ENCODE measurements at places on chromosomes 13 and 19.

DNA sequence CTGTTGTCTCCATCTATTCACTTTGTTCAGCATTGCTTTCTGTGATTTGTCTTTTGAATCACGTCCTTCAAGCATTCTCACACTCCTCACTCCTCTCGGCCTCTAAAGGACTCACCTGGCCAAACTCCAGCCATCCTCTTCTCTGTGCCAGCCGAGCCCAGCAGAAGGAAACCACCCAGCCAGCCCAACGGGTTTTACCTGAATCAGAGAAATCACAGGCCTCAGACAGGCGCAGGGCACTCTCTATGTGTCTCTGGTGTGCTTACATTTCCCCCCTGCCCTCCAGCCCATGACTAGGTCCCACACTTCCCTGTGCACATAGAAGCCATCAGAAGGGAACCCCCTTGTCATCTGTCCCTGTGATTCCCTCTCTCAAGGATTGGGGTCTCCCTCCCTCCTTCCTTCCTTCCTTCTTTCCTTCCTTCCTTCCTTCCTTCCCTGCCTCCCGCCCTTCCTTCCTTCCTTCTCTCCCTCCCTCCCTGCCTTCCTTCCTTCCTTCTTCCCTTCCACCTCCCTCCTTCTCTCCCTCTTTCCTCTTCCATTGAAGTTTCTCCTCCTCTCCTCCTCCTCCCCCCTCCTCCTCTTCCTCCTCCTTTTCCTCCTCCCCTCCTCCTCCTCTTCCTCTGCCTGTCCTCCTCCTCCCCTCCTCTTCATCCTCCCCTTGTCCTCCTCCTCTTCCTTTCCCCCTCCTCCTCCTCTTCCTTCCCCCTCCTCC is 8.8 kb upstream of the ZNF541 start:
- no peak for DNase-seq

DNA sequence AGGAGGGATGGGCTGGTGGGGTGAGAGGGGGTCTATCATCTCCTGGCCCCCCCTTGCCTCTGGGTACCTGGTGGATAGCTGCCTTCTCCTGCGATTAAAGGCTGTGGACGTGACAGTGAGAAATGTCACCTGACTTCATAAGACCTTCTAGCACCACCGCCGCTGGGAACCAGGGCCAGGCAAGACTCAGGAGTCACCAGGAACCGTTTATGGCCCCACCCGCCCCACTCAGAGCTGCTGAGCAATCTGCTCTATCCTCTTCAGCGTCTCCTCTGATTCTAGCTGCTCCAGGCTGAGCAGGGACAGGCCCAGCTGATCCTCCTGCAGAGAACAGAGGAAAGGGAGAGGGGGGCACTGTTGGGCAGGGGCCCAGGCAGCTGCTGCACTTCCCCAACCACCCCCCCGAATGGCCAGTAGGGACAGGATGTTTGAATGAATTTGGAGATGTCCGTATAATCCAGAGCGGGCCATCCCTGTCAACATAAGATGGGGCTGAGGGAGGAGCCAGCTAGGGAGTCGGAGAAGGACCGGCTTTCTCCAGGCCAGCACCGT is 10.9 kb downstream of the KLC3 start:
- no peak for DNase-seq

- no peak for DNase-seq
Observed at GRCh38 chr13:51047434-51048165, 63.5 kb downstream of the C13orf42 start.

DNA sequence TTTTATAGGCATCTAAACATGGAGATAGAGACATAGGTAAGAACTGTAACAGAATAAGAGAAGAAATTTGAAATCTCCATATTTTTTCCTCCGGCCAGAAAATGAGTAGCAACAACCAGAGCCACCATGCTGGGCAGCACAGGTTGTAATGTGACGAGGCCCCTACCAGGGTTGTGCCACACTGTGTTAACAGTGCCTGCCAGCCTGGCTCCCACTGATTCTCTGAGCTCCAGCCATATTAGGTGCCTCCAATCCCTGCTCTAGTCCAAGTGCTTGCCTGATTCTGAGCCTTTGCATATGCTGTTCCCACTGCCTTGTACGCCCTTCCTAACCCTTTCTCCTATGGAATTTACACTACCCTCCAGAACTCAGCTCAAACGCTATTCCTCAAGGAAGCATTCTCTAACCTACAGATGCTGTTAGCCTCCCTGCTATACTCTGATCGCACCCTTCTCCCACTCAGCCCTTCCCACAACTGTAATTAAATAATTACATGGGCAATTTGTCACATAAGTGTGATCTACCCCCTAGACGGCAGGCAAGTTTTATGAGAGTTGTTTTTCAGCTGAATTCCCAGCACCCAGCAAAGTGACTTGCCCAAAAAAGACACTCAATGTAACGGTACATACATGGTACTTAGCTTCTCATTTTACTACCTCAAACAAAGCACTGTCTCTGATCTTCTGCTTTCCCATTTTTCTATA is 37.6 kb upstream of the STARD13 start:
- no peak for DNase-seq

DNA sequence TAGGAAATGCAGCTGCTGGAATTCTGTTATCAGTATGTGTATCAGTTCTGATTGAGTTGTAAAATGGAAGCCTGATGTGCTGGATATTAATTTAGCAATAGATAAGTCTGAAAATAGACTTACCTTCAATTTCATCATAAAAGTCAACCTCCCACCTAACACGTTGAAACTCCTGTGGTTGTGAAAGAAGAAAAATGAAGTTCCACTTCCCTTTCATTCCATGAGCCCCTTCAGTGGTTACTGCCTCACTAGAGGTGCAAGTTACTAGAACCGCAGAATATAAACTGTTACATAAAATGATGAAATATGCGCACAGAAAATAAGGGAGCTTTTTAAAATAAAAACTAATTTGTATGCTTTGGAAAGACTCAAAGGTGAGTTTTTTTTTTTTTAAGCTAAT is 249.2 kb downstream of the SHISA2 start:
- no peak for DNase-seq

DNA sequence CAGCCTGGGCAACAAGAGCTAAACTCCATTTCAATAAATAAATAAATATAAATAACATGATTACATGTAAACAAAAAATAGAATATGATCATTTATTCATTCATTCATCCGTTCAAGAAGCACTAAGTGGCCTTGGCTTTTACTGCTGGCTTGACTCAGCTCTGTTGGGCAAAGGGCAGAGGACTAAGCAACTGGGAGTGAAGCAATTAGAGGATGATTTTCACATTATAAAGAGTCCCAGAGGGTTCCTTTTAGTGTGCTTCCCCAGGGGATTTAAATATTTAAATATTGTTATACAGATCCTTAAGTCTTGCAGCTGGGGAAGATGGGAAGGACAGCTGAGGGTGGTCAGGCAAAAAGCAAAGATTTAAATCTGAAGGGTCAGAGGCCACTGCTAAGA is 34.9 kb upstream of the FLT1 start:
- no peak for DNase-seq

DNA sequence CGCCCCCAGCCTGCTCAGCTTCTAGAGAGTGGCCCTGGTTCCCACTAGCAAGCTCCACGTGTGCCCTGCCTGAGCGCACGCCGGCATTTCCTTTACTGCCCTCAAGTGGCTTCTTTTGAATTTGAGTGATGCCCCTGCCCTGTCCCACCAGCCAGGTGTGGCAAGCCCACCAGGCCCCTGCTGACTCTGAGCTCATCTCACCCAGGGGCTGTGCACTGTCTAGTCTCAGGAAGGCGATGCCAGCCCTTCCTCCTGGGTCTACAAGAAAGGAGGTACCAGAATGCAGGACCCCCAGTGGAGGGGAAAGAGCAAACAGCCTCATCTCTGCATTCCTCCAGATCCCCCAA is 17.3 kb upstream of the EPHX3 start:
- no peak for DNase-seq

DNA sequence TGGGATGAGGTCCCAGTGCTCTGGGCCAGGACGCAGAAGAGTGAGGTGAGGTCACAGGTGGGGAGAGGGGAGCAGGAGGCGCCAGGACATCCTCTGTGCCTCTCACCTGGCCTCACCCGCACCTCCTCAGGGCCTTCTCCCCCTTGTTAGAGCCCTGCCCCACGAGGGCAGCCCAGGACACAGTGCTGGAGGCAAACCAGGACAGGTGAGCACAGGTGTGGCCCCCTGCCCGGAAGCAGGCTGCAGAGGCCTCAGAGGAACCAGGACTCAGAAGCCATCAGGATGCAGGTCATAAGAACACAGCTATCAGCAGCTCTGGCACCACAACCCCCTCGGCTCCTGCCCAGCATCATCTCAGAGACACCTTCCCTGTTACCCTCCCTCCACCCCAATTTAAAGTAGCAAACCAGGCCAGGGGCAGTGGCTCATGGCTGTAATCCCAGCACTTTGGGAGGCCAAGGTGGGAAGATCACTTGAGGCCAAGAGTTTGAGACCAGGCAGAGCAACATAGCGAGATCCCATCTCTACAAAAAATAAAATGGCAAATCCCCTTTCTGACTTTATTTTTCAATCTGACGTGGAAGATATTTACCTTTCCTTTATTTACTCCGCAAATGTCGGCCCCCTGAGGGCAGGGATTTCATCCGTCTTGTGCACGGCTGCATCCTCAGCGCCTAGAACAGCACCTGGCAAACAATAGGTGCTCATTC is at the start of gene CEACAM16:
Gene CEACAM16 (plus strand): TSS at position 660 of the 710 bp plus-strand sequence. CDS start 2,306 bp downstream, outside the sequence.
- DNase-seq = no peak

DNA sequence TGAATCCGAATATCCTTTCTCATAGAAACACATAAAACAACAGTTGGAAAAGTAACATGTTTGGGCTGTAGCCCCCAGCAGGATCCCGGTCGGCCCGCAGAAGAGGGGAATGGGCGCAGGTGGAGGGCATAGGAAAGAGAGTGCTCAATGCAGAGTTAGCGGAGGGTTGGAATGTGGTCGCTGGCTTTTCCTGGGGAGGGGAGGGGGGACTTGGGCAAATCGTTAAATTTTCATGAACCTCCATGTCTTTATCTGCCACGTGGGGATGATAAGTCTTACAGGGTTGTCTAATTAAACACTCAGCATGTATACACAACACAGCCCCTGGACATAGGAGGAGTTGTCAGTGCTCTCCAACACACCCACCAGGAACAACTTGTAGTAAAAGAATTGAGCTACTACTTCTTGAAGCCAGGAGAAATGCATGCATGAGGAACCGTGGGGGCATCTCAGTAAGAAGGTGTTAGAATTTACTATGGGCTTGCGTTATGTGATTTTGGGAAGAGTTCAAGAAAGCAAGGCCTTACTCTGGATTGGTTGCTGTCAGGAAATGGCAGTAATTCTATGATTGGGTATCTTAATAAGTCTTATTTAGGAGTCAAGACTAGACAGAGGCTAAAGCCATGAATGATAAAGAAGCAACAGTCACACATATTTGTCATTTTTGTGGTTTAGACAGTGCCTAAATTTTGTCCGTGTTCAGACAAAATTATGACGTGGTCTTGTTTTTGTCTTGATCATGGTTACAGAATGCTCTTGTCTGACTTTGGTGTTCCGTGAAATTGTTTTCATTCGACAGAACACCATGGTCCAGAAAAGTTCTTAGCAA is 671 bp upstream of the SLC46A3 start:
- DNase-seq = no peak

- DNase-seq = no peak
Observed at GRCh38 chr19:15759962-15760565, 22.3 kb downstream of the OR10H3 start.

DNA sequence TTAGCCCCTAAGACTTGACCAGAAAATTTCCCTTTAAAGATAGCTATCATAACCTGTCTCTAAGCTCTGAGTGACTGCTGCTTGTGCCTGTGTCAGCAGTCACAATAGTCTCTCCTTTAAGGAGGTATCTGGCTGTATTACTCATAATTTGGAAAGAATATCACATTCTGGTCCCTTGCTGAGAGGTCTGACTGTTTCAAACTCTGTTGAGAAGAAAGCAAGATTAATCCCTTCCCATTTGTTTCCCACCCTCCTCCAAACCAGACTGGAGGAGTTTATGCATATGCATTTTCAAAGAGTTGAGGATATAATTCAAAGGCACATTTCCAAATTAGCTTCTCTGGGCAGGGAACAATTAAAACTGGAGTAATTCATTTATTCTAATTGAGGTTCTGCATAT is 2.3 kb downstream of the HTR2A start:
- no peak for DNase-seq

GRCh38 chr19:4206818-4207484 is 22.4 kb upstream of the EBI3 start:
- DNase-seq = no peak

GRCh38 chr13:20177049-20177831 is 15.5 kb downstream of the GJB2 start:
- no peak for DNase-seq

DNA sequence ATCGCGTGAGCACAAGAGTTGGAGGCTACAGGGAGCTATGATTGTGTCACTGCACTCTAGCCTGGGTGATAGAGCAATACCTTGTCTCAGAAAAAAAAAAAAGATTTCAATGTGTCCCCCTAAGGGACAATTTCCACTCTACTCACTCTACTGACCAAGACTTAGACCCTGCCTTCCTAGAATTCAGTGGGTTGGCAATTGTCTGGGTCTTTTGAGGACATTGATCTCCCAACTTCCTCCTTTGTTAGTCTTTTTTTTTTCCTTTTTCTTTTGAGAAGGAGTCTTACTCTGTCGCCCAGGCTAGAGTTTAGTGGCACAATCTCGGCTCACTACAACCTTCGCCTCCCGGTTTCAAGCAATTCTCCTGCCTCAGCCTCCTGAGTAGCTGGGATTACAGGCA is 2.2 kb downstream of the SPTBN4 start:
- DNase-seq = no peak

DNA sequence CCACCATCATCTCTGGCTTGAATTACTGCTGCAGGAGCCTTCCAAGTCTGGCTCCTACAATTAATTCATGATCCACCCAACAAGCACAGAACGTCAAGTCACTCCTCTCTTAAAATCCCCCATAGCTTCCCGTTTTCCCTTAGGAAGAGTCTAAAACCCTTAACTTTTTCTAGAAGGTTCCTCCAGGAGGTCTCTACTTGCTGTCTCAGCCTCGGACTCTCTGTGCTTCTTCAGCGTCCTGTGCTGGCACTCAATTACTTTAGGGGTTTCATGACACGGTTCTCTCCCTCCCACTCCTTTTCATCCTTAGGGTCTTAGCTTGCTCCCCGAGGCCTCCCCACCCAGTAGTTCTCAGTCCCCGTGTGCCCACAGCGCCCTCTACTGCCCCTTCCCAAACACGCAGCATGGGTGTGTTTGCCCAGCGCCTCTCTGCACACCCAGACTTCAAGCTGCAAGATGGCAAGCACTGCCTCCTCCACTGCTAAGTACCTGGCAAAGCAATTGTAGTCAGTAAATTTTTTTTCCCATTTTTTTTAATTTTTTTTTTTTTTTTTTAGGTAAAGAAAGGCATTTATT is 25.8 kb upstream of the MAP3K10 start:
- DNase-seq = peak; percentile 42

- no peak for DNase-seq
Observed at GRCh38 chr13:21723807-21724505, 53.1 kb downstream of the FGF9 start.

DNA sequence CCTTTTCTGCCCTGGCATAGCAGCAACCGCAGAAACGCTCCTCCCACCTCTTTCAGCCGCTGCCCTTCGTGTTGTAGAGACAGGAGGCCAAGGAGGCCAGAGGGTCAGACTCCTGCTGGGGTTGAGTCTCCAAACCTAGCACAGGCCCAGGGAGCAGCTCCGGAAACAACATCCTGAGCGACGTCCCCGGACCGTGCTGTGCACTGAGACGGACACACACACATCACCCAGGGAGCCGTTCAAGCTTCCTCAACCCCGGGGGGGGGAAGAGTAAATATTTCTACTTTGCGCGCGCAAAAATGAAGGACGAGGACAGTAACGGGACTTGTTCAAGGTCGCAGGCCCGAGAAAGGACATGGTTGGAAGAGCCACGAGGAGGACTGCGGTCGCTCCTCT is 657 bp downstream of the ZNF550 start:
- peak; percentile 49 for DNase-seq

GRCh38 chr13:111174377-111175114 is 59.4 kb downstream of the ARHGEF7 start:
- no peak for DNase-seq
